Upper lobe of left lung (tissue), 6 donors: ENCODE measurements at places on chromosomes 4 and X.
A peak's percentile ranks its signal among the peaks of the same experiment; 100 is the strongest.

- DNase-seq, result no peak
These were observed 179.0 kb downstream of the SPCS3 start for GRCh38 chr4:176498617-176499256.

GRCh38 chr4:113610537-113610936 lies 151.0 kb downstream of the CAMK2D start:
- peak; percentile 24 for DNase-seq

DNA sequence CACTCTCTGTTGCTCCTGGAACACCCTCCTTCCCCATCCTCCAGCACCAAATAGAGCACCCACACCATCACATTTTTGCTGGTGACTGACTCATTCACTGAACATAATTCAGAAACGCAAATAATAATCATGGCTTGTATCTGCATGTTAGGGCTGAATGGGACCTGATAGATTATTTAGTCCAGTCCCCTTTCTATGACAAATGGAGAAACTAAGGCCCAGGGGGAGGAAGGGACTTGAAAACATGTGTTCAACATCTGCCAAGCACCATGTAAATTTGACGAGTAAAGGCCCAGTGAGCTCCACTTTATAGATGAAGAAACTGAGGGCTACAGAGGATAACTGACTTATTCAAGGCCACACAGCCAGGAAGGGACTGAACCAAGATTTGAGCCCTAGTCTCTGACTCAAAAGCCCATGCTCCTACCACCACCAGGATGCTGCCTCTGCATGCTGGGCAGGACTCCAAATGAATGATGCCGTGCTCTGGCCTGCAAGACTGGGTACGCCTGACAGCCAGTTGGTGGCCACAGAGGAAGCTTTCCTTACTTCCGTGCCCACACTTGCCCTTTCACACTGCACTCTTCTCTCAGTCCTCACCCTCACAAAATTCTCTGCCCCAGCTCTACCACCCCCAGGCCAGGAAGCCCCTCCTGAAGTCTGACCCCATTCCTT lies 133.3 kb upstream of the PJA1 start:
- DNase-seq, result no peak

DNA sequence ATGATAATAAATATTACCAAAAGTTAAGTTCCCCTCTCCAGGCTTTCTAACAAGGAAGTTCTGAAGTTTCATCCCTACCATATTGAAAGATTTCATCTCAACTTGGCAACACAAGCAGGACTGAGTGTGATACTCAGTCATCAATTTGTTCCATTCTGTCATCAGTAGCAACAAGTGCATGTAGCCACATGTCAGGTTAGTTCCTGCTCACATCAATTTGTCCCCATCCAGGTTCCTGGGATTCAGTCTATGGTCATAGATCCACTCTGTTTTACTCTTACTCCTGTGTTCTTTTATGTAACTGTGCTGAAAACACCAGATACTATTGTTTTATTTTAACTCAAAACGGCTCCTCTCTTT lies 22.2 kb downstream of the SMPX start:
- DNase-seq, result no peak

DNA sequence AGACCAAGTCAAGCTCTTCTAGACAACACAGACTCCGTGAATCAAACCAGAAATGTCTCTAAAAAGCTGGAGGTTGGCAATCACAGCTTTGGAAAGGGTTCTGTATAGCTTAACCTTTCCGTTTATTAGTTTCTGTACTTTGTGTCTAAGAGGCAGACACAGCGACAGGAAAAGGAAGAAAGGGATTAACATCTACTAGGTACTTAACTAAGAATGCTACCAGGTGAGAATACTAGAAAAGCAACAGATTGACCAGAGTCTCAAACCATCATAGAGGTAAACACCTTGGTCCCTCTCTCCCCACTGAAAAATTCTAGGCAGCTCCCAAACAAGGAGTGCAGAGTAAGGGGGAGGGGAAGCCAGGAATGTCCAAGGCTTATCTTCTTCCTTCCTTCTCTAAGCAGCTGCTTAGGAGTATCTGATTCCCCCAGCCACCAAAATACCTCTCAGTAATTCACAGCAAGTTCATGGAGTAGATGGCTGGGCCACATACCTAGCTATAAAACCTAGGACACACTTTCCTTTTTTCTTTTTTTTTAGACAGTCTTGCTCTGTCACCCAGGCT lies 80.8 kb downstream of the APBB2 start:
- no peak for DNase-seq
